Suprapubic skin (tissue), 4 donors: ENCODE measurements at places on chromosomes 4 and X. TPM values are rescaled to one million over a fixed set of nuclear protein-coding genes. Genes with fewer than 3 reads are reported as not detected.

NAT8L gene
- 2.8 TPM for total RNA-seq

EPHA5 gene
- total RNA-seq, result 0.49 TPM

SRP72 gene
- total RNA-seq, result 99.2 TPM

CABS1 gene
- total RNA-seq, result not detected

CC2D2A gene
- total RNA-seq, result 7.4 TPM

ARMCX4 gene
- 4.7 TPM for total RNA-seq

NLGN4X gene
- 1.8 TPM for total RNA-seq

HTRA3 gene
- 3.3 TPM for total RNA-seq

ADAMTS3 gene
- total RNA-seq, result 0.80 TPM

GATA1 gene
- not detected for total RNA-seq

GAGE13 gene
- total RNA-seq, result not detected

CENPVL1 gene
- not detected for total RNA-seq

RBM46 gene
- total RNA-seq, result not detected

GLRA3 gene
- total RNA-seq, result not detected

BMPR1B gene
- total RNA-seq, result 1.2 TPM

AFM gene
- not detected for total RNA-seq

BEND2 gene
- total RNA-seq, result not detected

ARHGAP24 gene
- total RNA-seq, result 25.8 TPM

RPL34 gene
- 932 TPM for total RNA-seq

STK32B gene
- 2.2 TPM for total RNA-seq

HSFX3 gene
- not detected for total RNA-seq
